ENCODE measurements at places on chromosomes 16 and 17.

GRCh38 chr17:65370669-65371131 is 190.7 kb downstream of the AXIN2 start:
- DNase-seq: peak; percentile 93

DNA sequence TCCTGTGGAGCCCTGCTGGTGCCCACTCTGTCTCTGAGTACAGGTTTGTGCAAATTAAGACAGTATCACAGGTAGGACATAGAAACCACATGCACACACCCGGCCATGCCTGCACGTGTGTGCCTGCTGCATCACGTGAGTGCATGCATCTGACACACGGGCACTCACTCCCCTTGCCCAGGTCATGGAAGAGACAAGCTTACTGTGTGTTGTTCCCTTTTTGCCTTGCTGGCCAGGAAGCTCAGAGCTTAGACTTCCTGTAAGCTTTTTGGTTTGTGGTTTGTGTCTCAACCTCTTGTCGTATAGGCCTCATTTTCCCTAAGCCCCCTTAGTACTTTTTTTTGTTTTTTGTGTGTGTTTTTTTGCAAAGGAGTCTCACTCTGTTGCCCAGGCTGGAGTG is 25.0 kb downstream of the ZNF469 start:
- DNase-seq: no peak

GRCh38 chr17:68425979-68426378 is 31.3 kb downstream of the WIPI1 start:
- no peak for DNase-seq

GRCh38 chr17:43702637-43703036 is 40.9 kb upstream of the MEOX1 start:
- no peak for DNase-seq

DNA sequence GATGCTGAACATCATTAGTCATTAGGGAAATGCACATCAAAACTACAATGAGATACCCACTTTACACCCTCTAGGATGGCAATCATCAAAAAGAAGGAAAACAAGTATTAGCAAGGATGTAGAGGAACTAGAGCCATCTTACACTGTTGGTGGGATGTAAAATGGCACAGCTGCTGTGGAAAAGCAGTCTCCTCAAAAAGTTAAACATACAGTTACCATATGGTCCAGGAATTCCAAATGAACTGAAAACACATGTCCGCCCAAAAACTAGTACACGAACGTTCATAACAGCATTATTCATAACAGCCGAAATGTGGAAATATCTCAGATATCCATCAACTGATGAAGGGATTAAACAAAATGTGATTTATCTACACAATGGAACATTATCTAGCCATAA is 7.0 kb downstream of the FBF1 start:
- no peak for DNase-seq

- DNase-seq: peak; percentile 79
Observed at GRCh38 chr16:3038256-3038655, 1.5 kb upstream of the BICDL2 start.

GRCh38 chr17:65022751-65023700 is 33.5 kb downstream of the GNA13 start:
- DNase-seq: no peak

- DNase-seq: no peak
Observed at GRCh38 chr17:27621942-27622559, 8.9 kb upstream of the LGALS9 start.

All from left colon (tissue), 2 donors.